Astrocyte (in vitro differentiated cells and primary cell): ENCODE measurements at places on chromosomes 4 and X. TPM values are rescaled to one million over a fixed set of nuclear protein-coding genes. Genes with fewer than 3 reads are reported as not detected.

Gene TTC29
- total RNA-seq = not detected in 2 replicates

Gene LAP3
- 163 and 176 TPM in 2 replicates for total RNA-seq

DNA sequence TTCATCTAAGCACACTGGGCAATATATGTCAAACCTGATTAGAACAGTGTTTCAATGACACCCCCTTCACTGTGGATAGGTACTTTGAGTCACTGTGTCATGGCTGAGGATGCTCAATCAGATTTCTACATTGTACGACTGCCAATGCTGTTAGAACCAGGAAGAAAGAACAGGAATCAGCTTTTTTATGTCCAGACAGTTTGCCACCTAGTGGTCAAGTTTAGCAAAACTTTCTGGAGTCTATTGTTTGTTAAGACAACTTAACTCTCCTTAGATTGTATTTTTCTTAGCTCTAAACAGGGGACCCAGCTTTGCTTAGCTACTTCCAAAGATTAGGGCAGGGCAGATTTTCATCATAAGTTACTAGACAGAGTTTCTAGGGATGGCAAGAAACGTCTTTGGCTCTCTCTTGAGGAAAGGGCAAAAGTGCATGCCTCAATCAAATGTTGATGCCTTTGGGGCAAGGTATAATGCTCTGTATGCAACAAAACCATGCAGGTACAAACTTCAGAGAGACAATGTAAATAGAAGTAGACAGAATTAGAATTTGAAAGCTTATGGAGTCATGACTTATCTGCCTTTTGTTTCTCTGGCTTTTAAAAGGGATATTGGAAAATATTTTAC is 40.5 kb upstream of the BMP3 start:
- H3K4me3 ChIP-seq = no peak overlapping the region
- no peaks in the 10 kb centered on the region for H3K4me1 ChIP-seq
- no peaks in the 10 kb centered on the region for H3K36me3 ChIP-seq
- peak; percentile 42 for DNase-seq
- H3K27ac ChIP-seq = no peak overlapping the region

- no peaks in the 10 kb centered on the region for H3K36me3 ChIP-seq
- no peak for DNase-seq
- no peak overlapping the region for H3K4me3 ChIP-seq
- H3K27ac ChIP-seq = no peak overlapping the region
Measured at GRCh38 chrX:68880846-68881552, 52.2 kb downstream of the EFNB1 start.

GRCh38 chrX:69278031-69278687 is 112.9 kb upstream of the PJA1 start:
- H3K27me3 ChIP-seq = no peaks in the 10 kb centered on the region
- H3K4me3 ChIP-seq = no peak overlapping the region
- no peak overlapping the region for H3K27ac ChIP-seq
- no peak for DNase-seq
- no peaks in the 10 kb centered on the region for H3K4me1 ChIP-seq

GRCh38 chr4:109994415-109994827 is 81.7 kb downstream of the EGF start:
- no peak overlapping the region for H3K27ac ChIP-seq
- no peak for DNase-seq

DNA sequence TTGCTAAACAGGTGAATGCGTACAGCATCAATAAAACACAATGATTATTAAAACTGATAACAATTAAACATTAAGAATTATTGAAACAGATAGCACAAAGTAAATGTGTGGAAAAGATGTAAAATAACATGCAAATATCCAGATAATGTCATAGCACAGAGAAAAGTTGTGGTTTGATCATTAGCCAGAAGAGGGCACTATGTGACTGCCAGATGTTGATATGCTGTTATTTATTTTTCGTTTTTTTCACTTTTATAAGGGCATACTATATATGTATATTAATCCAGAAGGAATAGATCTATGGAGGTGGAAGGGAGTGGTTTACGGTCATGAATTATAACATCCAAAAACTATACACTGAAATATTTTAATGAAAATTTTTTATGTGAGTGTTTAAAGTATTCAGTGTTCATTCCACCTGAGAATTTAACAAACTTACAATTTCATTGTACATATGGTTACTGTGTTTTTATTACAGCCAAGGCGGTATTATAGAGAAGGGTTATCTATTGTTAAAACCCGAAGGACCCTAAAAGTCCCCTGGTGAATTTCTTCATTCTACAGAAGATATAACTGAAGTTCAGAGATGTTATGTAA is 211.9 kb upstream of the UGT8 start:
- H3K27ac ChIP-seq = no peak overlapping the region
- H3K4me3 ChIP-seq = no peak overlapping the region
- no peaks in the 10 kb centered on the region for H3K27me3 ChIP-seq
- H3K4me1 ChIP-seq = peaks cover 16% of the 10 kb centered on the region
- H3K36me3 ChIP-seq = no peaks in the 10 kb centered on the region

DNA sequence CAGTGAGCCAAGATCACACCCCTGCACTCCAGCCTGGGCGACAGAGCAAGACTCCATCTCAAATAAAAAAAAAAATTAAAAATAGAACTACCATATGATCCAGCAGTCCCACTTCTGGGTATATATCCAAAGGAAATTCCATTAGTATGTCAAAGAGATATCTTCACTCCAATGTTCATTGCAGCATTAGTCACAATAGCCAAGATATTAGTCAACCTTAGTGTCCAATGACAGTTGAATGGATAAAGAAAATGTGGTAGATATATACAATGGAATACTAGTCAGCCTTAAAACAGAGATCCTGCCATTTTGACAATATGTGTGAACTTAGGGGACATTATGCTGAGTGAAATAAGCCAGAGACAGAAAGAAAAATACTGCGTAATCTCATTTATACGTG is 49.4 kb downstream of the C4orf46 start:
- no peak overlapping the region for H3K27ac ChIP-seq
- H3K4me3 ChIP-seq = no peak overlapping the region
- no peaks in the 10 kb centered on the region for H3K4me1 ChIP-seq
- H3K27me3 ChIP-seq = no peaks in the 10 kb centered on the region
- peak; percentile 20 for DNase-seq
- H3K36me3 ChIP-seq = no peaks in the 10 kb centered on the region
